Femur (tissue), 1 donor: ENCODE measurements at places on chromosomes 12 and 14.

DNA sequence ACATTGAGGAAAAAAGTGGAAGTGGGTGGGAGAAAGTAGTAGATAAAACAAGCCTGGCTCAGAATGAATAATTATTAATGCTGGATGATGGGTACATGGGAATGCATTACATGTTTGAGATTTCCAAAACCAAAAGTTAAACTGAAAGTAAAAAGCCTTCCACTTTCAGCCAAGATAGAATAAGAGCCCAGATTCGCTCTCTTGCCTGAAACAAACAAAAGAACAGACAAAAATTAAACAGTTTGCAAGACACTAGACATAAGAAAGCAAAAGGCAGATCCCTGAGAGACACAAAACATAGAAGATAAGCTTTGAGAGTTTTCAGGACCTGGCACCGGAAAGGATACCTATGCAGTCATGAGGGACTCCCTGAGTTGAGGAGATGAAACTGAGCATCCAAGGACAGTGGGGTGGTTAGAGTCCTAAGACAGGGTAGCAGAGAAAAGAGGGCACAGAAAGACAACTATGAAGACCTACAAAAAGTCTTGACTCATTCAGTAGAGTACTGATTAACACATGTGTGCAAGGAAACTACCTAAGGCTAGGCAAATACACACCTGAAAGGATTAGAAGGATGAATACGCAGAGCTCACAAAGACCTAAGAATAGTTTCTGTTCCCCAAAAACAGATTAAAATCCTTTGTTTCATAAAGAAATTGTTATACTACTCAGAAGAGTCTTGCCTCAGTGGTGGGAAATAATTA, 54.1 kb downstream of the CEP83 start:
- no peak for DNase-seq

DNA sequence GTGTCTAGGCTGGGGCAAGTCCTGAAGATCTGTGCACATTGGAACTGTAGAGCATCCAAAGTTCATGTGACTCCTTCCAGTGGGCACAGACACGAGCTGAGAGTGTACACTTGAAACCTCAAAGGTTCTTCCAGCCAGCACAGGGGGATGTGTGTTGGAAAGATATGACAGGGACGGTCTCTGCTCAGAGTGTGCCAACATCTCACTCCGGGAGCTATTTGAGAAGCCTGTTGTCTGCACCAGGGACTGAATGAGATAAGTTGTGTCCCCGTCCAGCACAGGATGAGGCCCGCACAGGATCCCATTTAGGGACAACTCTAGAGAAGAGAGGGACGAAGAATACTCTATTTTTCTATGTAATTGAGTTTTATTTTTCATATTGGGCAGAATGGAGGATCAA, 136.3 kb downstream of the SNAPC1 start:
- DNase-seq: no peak

GRCh38 chr12:71303199-71303598, 136.4 kb upstream of the LGR5 start:
- no peak for DNase-seq

GRCh38 chr14:71523630-71524319, 408.5 kb upstream of the RGS6 start:
- DNase-seq: no peak

DNA sequence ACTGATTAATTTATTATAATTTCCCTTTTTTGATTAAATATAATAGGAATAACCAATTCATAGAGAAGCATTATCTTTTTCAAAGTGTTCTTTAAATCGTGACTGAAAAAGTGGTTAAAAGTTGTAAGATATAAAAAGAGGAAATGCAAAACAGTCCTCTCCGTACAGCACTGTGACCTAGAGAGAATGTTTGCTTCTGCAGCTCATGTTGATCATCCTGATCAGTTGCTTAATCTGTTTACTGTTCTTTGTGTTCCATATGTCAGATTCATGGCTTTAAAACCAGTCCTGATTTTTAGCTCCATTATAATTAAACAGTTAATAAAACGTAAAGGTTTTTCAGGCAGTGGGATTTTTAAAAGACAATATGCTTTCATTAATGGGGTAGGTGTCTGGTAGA, 4.7 kb downstream of the TTC8 start:
- DNase-seq: no peak

- DNase-seq: no peak
These were observed 15.5 kb downstream of the BTBD7 start for GRCh38 chr14:93317210-93317874.

DNA sequence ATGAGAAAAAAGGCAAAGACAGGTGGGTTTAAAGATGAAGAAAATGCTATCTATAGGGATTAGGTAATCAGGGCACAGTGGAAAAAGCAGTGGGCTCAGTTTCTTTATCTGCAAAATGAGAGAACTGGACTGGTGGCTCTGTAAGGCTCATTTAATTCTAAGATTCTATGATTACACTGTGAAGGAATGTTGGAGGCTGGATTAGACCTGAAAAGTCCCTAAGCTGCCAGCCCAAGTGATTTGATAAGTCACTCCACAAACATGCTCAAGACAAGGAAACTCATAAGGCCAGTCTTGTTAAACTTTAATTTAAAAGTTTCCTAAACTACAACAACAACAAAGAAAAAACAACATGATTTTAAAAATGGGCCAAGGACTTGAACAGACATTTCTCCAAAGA, 75.1 kb downstream of the DCAF5 start:
- DNase-seq: no peak

DNA sequence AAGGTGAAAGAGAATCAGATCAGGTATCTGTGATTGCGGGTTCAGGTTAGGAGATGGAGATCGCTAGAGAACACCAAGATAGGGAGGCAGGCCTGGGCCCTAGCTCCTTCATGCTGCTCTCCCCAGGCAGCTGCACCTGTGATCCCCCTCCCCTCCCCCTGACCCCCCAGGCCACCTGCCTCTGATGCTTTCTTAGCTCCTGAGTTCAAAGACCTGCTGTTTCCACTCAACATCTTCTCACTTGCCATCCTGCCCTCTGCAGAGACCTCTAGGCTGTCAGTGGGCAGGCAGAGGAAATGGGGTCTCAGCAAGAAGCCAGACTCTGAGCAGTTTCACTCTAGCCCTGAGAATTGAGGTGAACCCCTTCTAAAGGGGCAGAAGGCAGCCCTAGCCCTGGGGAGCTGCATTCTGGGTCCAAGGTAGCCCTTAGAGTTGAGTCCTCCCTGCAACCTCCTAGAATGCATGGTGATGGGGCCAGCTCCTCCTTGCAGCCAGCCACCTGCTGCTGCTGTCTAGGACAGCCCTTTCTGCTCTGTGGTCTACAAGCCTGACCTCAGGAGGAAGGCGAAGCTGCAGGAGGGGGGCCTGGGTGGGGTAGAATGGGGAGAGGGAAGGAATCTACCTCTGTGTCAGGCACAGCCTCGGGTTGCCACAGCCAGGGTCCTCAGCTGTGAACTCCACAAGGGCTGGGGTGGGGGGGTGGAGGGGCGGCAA, 6.4 kb upstream of the SLC48A1 start:
- DNase-seq: no peak

DNA sequence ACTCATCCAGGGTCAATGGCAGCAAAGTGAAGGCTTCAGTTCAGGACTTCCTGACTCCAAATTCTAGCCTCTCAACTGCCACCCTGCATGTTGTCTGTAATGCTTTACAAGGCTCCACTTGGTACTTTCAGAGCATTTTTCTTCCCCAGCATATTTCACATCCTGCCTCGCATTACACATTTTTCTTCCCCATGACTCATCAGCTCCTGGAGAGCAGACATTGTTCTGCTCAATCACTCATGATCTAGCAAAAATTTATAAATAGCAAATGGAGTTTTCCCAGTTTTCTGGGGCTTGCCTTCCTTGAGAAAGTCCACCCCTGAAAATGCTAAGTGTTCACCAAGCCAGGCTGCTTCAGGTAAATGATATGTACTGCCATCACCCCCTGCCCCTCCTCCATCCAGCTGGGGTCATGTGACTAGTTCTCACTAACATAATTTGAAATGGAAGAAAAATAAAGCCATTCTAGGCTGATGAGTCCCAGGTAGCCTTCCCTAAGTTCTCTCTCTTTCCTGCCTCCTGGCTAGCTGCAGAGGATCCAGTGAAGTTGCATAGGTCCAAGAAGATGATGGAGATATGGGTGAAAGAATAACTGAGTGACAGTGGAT, 69.4 kb downstream of the ARMH4 start:
- DNase-seq: no peak

DNA sequence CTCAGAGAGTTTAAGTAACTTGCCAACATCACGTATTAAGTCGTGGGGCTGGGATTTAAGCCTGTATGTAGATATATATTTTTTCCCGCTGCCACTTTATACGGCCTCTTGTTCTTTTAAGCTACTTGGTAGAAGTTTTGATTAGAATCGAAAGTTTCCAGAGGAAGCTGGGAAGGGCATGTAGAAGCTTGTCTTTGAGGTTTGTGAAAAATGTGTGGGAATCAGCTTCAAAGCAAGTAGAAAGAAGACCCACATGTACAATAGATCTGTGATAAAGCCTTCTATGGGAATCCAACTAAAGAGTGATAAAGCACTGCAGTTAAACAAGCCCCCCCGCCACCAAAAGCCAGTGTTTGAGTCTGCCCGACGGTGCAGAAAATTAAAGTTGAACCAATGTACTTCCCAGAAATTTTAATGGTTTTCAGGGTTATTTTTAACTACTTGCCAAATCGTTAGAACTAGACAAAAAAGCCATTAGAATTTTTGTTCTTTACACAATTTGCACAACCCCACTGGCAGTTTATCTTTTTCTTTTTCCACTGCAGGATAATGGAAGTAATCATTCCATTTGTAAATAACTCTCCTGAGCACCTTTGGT, 25.5 kb downstream of the SERPINA11 start:
- no peak for DNase-seq
